ENCODE measurements at places on chromosomes 13 and 19.

DNA sequence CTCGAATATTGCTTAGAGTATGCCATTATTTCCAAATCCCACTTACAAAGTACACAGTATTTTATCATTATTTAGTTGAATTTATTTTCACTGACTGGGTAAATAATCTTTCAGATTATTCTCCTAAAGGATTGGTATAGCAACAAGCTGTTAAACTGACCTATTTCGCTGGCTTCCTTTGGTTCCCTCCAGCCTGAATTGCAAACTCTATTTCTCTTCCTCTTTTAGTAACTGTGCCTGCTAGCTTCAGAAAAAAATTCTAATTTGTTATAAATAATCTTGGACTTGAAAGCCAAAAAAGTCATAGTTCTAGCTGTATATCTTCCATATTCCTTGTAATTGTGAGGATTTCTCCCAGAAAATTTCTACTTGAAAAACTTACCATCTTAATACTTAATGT is 15.0 kb upstream of the CCNA1 start:
- DNase-seq = no peak

GRCh38 chr13:34764246-34764645 is 177.8 kb upstream of the NBEA start:
- no peak for DNase-seq

DNA sequence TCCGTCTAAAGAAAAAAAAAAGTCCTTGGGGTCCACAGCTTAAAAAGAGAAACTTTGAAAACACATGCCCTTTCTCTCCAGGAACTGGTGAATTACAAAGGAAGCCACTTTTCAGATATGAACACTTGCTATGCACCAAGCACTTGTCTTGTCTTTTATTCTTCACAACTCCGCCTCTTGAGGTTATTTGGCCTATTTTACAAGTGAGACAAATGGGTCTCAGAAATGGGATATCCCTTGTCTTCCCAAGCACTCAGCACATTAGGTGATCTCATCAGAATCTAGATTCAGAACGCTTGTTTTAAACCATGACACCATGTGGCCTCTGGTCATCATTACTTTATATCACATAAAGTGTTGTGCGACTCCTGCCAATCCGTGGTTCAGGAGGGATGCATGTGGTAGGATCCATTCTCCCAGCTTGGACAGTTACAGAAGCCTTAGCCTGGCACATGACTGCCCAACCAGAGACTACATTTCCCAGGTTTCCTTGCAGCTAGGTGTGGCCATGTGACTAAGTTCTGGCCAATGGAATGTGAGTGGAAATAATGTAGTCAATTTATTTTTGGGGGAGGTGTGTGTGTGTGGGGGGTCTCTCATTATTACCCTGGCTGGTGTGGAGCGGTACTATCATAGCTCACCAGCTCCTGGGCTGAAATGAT is 13.9 kb downstream of the TSKS start:
- no peak for DNase-seq

GRCh38 chr13:101424381-101425155 is 8.3 kb upstream of the NALCN start:
- no peak for DNase-seq

DNA sequence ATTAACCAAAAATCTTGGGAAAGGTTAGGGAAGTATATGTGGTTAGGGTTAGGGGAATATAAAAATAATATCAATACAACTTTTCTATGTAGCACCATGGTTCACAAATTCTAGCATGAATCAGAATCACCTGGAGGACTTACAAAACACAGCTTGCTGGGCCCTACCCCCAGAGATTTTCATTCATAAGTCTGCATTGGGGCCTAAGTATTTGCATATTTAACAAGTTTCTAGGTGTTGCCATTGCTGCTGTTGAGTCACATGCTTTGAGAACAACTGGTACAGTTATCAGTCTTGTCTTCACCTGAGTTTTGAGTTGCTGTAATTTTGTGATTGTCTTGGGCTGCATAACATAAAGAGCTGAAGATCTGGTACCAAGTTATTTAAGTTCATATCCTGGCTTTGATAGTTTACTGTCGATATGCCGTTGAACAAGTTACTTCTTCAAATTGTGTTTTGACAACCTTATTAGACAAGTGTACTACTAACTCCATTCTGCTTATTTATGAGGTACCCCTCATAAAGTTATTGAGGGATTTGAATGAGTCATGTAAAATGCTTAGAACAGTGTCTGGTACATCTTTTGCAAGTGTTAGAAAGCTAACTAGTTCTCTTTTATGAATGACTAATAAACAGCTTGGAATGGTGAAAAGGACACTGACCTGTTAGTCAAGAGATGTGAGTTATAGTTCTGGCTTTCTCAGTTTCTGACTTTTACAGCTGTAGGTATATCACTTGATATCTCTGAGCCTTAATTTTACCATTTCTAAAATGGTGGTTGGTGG is 132.9 kb downstream of the PAN3 start:
- no peak for DNase-seq

DNA sequence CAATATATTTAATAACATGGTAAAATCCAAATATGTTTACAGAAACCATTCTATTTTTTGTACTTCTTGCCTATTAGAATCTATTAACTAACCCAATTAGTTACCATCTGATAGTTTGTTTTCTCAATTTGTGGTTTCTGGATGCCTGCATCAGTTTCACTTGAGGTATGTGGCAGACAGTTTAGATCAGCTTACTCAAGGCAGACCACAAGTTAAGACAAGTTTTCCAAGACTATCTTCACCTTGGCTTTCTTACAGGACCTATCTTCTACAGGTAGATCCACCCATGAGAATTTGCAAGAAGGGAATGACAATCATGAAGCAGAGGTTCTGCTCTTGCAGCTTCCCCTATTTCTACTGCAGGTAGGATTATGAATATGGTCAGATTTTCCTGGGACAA is 458.6 kb downstream of the DACH1 start:
- DNase-seq = no peak

GRCh38 chr19:10975374-10976130 is 14.7 kb downstream of the SMARCA4 start:
- DNase-seq = no peak

- DNase-seq = no peak
These were observed 148.4 kb downstream of the KLF12 start for GRCh38 chr13:73985783-73986182.

DNA sequence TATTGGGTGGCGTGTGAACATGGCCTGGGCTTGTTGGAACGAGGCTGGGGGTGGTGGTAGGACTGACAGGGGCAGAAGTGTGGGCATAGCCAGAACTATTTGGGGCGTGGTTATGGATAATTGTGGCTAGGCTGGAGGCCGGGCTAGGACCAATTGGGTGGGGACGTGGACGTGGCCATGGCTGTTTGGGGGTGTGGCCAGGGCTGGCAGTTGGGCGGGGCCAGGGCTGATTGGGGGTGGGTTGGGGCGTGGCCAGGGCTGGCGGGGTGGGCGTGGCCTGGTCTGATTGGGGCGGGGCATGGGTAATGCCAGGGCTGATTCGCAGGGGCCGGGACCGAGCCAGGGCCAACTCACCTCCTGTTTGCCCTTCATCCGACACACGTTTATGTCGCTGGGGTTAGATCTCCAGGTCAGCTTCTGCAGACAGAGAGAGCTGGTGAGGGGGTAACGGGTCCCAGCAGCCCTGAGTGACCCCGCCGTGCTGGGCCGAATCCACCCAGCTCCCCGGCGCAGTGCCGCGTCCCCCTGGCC is 2.8 kb downstream of the SEMA6B start:
- no peak for DNase-seq

- no peak for DNase-seq
These were observed 26.5 kb downstream of the LTBP4 start for GRCh38 chr19:40627486-40628279.

- DNase-seq = no peak
These were observed 5.3 kb upstream of the PTPRS start for GRCh38 chr19:5345895-5346386.

DNA sequence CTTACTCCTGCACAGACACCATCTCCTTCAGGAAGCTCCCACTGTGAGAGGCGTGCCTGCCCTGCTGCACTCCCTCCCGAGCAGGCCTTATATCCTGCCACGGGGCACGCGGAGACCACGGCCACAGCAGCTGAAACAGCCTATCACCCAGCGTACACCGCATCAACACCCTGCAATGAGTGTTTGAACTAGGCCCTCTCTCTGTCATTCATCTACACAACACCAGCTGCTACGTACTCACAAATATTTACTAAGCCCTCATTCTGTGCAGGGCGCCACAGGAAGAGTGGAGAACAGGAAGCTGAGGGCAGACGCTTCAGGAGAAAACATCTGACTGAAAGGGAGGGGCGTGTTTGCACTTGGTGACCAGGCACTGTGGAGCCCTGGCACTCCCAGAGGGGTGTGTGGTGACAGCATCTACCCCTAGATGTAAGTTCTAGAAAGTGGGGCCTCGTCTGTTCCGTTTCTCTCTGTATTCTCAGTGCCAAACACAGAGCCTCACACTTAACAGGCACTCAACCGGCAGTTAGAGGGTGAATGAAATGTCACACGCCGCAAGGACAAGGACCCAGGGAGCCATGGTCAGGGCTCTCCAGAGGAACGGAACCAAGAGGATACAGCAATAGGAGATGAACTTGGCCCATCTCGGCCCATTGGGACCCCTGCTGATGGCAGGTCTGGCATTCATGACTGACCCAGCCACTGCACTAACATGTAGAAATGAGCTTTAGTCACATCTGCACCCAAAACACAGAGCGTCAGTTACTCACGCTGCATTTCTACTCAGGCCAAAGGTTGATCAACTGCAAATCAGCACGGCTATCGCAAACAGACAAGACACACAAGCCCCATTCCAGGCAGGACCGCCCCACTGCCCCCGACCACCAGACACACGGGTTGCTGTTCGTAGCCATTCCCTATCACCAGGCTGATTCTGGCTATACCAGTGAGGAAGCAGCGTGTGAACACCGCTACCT is 15.7 kb downstream of the RANBP3 start:
- no peak for DNase-seq

DNA sequence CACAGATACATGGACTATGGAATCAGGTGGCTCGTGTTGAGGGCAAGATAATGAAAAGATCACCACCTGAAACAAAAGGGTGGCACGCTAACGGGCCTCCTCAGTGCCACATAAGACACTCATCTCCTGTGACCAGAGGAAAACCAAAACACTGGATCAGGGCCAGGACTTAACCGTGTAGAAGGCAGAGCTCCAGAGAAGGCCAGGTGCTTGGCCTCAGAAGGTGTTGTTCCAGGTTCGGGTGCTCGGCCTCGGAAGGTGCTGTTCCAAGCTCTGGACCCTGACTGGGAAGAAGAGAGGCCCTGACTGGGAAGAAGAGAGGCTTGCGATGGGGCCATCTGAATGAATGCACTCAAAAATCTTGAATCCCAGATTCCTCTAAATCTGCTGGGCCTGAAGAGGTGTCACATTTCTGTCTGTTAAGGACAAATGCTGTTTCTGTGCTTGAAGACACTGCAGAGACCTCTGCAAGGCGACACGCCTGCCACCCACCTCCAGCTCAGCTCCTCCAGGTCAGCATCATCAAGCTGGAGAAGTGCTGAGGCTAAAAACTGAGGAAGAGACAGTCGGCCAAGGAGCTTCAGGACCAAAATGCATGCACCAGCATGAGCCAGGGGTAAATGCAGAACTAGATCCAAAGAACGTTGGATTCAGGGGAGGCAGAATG is 2.7 kb upstream of the RASA3 start:
- DNase-seq = no peak

- DNase-seq = no peak
These were observed 209.3 kb downstream of the KCNRG start for GRCh38 chr13:50224534-50224933.

GRCh38 chr19:55276720-55277430 is 3.0 kb downstream of the HSPBP1 start:
- no peak for DNase-seq

DNA sequence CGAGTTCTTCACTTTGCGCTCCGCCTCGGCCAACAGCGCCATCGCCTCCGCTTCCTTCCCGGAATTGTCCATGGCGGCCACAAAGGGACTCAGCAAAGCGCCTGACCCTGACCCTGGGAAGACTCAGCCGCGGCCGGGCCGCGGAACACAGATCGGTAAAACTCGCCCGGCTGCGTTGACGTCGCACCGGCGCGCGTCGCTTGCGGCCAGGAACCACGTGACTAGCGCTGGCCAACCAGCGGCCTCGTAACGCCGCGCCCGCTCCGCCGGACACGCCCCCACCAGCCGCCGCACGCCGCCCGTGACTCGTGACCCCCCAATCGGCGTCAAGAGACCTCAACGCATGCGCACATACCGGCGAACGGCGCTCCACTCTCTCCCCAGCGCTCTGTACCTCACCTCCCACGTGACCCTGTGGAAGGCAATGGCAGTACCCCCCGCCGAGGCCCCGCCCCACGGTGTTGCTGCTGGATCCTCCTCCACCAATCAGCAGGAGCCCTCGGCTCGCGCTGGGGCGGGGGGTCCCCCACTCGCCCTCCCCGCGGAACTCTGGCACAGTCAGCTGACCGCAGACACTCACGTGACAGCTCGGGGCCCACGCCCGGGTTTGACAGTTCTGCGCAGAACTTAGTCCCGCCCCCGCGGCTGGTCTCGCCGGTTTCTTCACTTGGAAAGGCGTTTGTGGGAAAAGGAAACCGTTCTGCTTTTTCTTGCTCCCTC is at the start of gene NAPA:
NAPA (minus strand) TSS at position 195 of the 720 bp plus-strand sequence; CDS start at position 72, 123 bp downstream.
- peak; percentile 100 for DNase-seq

DNA sequence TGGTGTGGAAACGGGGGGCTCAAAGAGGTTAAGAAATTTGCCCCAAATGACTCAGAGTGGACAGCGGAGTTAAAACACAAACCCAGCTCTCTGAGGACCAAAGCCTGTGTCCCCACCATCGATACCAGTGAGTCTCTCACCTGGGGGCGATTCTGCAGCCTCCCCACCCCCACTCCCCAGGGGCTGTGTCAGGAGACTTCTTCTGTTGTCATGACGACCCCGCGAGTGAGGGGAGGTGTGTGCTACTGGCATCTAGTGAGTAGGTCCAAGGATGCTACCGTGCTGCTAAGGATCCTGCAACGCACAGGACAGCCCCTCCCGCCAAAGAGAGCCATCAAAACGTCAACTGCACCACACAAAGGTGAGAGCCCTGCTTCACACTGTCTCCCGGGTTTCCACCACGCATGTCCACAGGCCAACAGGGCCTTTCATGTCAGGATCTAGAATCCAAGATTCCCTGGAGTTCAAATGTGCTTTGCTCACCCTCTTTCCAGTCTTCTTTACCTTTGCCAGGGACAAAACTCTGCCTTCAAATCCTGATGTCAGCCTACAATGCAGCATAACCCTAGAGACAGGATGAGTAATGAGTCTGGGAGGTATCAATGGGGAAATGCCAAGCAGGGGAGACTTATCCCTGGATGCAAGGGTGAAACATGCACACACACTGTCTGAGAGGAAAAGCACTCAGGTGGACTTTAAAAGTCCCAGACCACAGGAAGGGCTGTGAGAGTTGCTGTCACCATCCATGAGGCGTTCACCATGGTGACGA is 3.9 kb downstream of the RANBP3 start:
- DNase-seq = no peak

GRCh38 chr13:96294930-96295881 is 205.3 kb downstream of the HS6ST3 start:
- DNase-seq = no peak
